ENCODE measurements at places on chromosomes 7 and 10.

DNA sequence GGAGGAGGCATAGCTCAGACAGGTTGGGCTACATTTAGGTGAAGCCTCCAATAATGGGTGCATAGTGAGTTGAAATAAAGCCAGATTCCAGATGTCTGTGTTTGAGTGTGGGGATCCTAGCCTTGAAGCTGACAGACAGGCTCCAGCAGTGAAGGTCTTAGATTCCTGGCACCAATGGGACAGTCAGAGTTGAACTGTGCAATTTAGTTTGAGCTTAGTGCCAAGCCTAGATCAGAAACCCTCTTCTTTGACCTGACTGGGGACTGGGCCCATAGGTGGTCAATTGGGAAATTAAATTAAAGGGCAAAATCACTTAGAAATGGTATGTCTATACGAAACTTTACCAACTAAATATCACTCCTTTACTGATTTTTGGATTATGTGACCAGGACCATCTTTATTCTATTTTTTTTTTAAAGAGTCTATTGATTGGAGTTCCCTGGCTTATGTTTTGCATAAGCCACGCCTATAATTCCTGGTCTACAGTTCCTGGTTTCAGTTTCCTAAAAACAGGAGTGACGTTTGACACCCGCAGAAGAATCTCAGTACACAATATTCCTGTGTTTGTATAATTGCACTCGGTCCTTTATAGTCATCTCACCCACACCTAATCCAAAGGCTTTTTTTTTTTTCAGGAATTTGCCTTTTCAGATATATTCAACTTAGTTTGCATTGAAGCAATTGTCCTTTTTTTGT lies 201.4 kb downstream of the GFRA1 start:
- no peak for DNase-seq

DNA sequence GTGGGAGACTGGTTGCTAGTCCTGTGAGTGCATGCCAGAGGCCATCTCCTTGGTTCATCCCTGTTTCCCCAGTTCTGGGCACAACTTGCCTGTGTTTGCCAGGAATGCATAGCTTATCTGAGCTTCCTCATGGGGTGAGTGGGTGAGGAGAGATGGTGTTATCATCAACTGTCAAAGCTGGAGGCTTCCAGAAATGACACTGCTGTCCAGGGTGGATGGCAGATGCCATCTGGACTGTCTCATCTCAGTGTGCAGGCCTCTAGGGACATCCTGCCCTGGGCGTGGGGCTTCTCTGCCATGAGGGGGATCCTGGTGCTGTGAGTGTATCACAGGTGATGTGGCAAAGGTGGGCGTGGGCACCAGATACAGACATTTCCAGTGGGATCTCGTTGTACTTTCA lies 328.6 kb downstream of the DPP6 start:
- no peak for DNase-seq

GRCh38 chr10:33579996-33580395 lies 245.5 kb upstream of the NRP1 start:
- DNase-seq = no peak

DNA sequence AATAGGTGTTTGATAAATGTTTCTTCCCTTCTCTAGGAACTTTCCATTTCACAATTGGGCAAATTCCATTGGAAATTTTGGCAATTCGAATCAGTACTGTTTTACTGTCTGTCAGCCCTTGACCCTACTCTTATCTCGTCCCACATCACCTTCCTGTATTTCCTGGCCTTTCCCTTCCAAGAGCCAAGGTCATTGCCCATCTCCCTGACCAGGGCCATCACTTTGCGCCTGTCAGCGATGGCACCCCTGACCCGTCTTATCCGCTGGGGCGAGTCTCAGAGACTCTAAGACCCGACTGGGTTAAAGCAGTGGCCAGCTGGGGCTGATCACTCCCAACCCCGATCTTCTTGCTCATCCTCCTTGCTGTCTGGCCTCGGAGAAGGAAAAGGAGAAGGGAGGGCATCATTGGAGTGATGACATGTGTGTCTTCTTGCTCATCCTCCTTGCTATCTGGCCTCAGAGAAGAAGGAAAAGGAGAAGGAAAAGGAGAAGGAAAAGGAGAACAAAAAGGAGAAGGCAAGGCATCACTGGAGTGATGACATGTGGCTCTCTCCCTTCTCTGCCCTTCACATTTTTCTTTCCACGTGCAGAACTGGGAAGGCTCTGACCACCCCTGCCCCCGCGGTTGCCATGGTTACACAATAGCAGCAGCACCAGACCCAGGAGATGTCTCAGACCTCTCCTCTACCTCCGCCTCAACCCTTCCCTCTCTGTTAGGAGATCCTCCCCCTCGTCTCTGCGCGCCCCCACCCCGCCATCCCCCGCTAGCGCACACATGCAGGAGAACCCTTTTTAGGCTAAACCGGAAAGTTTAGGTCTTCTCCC lies 2.0 kb downstream of the SEMA3D start:
- DNase-seq = peak; percentile 71

DNA sequence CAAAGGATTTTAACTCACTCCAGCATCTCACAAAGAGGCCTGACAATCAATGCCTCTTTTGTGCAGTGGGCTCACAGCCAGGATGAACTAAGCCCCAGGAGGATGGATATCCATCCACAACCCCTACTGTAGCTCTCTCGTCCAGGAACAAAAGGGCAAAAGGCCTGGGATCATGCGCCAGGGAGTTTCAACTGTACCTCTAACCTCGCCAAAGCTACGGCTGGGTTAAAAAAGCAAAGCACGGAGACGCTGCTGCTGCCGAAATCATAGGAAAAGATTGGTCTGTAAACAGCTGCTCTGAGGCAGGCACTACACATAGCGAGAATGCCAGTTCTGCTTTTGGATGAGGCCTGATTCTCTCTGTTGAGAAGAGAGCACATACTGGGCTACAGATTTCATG lies 32.1 kb downstream of the VSTM4 start:
- no peak for DNase-seq

- no peak for DNase-seq
Observed at GRCh38 chr10:126104767-126105166, 208.4 kb downstream of the FANK1 start.

DNA sequence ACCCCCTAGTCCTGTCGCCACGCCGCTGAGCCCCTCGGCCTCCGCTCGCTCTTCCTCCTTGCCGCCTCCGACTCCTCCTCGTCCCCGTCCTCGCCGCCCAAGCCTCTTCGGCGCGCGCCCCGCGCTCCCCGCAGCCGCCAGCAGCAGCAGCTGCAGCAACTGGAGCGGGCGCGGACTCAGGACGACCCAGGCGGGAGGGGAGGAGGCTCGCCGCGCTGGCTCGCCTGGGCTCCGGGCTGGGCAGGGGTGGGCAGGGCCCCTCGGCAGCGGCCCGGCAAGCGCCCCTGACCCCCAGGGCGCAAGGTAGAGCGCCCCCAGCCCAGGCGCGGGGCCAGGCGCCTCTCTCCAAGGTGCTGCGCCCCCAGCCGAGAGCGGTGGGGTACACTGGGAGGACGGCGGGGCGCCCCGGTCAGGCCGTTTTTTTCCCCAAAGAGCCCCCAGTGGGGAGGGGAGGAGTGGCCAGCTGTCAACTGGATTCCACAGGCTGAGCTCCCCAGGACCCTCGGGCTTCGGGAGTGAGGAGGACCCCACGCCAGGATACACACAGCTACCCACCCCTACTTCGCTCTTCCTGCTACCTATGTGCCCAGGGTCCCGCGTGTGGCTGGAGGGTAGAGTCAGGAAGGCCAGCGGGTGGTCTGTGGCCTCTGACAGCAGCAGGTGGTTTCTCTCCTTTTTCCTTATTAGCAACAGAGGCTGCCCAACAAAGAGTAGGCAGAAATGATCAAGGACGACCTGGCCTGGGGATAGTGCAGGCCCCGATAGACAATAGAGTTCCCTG lies 903 bp upstream of the KCNMA1 start:
- peak; percentile 62 for DNase-seq

GRCh38 chr7:114504586-114504985 lies 90.0 kb downstream of the FOXP2 start:
- DNase-seq = no peak

DNA sequence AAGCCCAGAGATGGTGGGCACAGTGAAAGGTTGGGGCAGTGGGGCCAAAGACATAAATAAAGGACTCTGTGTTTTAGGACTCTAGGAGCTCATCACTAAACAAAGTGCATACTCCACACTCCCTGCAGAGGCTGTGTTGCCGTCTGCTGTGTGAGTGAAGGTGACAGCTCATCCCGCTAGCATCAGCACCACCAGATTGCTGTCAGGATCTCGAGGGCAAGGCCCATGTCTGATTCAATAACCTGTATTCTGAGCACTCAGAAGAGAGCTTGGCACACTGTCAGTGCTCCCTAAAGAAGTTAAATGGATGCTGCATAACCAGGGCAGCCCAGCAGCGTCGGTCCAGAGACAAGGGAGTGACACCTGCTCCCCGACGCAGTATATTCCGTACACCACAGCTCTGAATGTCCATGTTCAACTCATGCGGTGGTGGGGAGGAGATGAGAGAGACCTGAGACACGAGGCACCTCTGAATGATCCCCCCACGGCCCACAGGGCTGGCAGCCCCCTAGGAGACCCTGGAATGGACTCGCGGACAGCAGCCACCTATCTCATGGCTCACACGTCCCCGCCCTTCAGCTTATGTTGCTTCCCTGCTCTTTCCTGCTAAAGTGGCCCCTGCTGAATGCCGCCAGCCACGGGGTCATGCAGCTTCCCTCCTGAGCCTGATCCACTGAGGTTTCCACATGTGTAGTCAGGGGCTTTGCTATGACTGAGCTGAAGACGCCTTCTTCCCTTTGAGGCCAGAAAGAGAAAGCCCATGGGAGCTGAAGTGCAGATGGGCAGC lies 132.7 kb upstream of the KCNMA1 start:
- no peak for DNase-seq
